ENCODE measurements at places on chromosomes 7 and 10. TPM values are rescaled to one million over a fixed set of nuclear protein-coding genes. Genes with fewer than 3 reads are reported as not detected.
A peak's percentile ranks its signal among the peaks of the same experiment; 100 is the strongest.

ACTA2 gene
- 83.4 TPM for total RNA-seq

PRSS37 gene
- not detected for total RNA-seq

GDF2 gene
- not detected for total RNA-seq

PRKG1 gene
- total RNA-seq, result 2.3 TPM

PURB gene
- 20.7 TPM for total RNA-seq

UTF1 gene
- not detected for total RNA-seq

MACC1 gene
- total RNA-seq, result 198 TPM

DNA sequence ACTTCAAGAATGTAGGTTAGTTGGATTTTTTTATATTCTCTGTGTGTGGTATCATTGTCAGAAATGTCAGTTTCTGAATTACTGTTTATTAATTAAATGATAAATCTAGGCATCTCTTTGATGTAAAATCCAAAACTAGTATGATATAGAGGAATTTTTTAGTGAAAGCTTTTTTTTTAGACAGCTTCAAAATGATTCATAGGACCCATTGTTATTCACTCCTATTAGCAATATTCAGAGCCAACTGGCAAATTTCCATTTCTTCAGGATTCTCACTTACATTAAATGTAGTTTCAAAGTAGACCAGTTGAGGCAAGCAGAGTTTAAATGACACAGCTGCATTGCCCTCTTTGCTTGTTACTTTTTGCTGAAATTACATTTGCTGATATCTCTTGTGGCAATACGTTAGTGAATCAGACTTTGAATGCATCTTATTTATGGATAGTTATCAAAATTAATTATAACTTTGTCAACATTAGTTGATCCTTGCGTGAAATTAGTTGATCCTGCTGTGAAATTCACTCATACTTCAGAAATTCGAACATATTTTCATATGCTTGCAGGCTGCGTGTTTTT lies 20.3 kb downstream of the ZNF277 start:
- no peak for DNase-seq

DNA sequence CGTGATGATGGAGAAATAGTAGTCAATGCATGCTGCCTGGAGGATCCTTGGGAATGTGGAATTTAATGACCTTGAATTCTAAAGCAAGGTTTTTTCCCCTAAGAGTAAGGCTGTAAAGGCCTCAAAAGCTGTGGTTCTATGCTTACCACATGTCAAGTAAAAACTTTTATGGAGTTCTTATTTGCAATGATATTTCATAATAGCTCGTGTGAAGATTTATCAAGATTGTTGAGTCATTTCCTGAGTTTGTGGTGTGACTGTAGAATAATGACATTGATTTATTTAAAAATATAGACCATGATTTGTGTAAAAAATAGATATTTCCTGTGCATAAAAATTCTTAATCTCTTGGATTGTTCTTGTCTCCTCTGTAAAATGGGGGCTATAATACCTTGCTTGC lies 67.5 kb upstream of the SORCS1 start:
- no peak for DNase-seq

DNA sequence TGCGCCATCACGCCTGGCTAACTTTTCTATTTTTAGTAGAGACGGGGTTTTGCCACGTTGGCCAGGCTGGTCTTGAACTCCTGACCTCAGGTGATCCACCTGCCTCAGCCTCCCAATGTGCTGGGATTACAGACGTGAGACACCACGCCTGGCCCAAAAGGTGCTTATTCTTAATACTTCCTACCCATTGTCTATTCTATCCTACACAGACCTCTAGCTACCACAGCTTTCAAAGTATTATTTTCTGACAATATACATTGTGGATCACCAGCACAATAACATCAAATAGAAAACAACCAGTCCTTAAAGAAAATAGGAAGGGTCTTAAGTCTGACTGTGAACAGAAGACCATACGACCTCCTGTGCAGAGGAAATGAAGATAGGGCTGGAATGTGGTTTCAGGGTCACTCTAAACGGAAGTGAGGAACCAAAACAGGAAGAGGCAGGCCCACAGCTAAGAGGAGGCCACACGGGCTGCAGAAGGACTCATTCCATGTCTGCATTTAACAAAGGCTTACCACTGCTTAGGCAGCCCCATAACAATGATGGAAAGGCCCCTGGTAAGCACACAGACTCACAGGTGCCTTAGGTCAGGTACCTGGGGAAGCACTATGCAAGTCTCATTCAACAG lies 115.2 kb downstream of the ZFAND4 start:
- DNase-seq, result no peak

- DNase-seq, result no peak
These were observed 23.5 kb downstream of the IMPDH1 start for GRCh38 chr7:128385988-128386925.

GRCh38 chr7:71019706-71020105 lies 112.2 kb upstream of the GALNT17 start:
- DNase-seq, result no peak

DNA sequence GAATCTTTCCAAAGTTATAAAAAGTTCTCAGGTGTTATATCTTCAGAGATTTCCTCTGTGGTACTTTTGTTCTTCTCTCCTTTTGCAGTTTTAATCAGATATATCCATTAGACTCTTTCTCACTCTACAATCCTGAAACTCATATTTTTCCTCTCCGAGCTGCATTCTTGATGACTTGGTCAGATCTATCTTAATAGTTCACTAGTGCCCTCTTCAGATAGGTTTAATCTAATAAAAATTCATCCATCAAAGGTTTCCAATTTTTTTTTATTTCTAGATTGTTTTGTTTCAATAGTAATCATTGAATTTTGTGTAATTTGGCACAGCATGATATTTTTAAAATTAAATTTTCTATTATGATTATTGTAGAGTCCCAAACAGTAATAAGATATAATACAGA lies 21.8 kb upstream of the DGKB start:
- no peak for DNase-seq

DNA sequence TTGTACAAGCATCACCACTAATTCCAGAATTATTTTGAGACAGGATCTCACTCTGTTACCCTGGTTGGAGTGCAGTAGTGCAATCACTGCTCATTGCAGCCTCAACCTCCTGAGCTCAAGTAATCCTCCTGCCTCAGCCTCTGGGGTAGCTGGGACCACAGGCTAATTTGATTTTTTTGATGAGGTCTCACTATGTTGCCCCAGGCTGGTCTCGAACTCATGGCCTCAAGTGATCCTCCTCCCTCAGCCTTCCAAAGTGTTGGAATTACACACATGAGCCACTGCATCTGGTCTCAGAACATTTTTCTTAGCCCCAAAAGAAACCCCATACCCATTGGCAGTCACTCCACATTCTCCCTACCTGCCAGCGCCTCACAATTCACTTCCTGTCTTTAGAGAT lies 3.5 kb upstream of the WBP1L start:
- DNase-seq, result no peak

DNA sequence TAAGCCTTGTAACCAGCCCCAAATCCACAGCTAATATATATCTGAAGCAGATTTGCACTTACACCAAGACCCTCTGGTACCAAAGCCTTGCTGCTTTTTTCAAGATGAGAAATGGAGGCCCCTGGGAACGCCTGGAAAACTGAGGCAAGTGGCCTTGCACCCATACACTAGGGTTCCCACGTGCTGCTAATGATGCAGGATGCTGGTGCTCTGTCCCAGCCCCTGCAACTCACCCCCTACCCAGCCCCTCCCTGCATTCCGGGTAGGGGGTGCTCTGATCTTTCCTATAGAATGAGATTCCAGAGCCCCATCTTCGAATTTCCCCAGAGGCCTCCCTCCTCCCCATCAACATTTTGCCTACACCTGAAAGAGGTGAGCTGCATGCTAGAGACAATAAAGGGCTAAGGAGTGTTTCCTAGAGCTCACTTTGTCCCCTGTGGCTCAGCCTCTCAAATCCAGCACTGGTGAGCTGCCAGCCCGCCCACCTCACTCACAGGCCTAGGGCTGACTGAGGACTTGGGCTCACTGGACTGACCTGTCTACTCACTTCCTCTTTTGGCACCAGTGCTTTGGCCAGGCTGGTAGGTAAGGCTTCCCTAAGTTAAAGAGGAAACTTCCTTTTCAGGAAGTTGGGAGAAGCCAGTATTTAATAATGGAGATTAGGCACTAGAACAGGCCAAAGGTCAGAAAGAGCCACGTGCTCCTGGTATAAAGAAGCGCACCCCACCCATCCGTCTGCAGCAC lies 9.8 kb downstream of the RBP4 start:
- no peak for DNase-seq

- peak; percentile 43 for DNase-seq
These were observed 51.8 kb downstream of the TCF7L2 start for GRCh38 chr10:113001599-113002448.

DNA sequence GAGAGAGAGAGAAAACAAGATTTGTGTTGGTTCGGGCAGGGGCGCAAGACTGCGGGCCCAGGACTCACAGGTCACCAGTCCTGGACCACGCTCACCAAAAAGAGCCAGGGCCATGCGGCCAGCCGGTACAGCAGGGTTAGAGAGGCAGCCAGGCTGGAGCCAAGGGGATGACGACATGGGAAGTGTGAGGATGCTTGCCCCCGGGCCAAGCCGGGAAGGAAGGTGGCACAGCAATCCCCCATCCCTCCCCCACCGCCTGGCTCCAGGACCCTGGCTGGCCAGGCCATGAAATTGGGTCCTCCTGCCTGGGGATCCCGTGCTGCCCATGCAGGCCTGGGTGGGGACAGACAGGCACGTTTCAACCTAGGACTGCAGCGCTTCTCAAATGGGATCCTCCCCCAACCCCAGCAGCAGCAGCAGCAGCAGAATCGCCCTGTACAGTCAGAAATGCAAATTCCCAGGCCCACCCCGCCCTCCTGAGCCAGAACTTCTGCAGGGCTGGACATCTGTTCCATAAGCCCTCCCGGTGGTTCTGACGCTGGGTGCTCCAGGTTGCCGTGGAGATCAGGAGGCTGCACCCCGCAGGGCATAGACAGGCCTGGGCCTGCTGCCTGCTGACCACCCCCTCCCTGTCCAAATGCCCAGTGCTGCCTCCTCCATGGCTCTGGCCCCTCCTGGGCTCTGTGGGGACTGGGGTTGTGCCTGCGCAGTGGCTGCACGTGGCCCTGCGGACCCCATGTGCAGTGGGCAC lies 35.0 kb downstream of the YKT6 start:
- DNase-seq, result no peak

- no peak for DNase-seq
These were observed 110.6 kb downstream of the ACTR3B start for GRCh38 chr7:152870106-152870693.

DNA sequence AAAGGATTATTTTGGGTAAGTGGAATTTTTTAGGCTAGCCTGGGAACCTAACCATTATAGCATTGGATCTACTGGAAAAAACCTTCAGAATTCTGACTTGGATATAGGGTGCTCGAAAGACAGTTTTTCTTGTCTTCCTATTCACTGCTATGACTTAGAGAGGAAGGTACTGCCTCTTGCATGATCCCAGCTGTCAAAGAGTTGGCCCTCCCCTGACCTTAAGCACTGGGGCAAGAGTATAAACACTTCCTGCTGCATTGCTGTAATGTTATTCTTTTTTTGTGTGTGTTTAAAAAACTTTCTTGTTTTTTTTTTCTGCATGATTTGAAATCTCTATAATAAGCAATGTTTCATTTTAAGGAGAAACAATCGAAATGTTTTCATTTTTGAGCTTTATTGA lies 113.0 kb downstream of the LRMDA start:
- DNase-seq, result peak; percentile 20

- no peak for DNase-seq
These were observed 42.5 kb downstream of the MRC1 start for GRCh38 chr10:17851611-17852010.

GRCh38 chr7:27665531-27665930 lies 2.8 kb upstream of the HIBADH start:
- no peak for DNase-seq

DNA sequence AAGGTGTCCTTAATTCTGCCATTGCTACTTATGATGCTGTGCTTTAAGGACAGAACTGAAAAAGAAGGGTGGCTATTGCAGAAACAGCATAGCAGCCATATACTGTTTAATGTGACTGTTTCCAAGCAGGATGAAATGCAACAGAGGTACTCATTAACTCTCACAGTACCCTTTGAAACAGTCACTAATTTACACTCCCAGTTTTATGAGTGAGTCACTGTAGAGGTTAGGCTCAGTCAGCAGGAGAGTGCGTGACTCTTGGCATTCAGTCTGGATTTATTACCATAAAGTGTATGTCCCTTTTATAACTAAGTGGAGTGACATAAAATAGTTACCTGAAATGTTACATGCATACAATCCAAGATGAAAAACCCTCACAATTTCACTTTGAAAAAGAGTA lies 27.7 kb downstream of the ALDH18A1 start:
- DNase-seq, result peak; percentile 97

DNA sequence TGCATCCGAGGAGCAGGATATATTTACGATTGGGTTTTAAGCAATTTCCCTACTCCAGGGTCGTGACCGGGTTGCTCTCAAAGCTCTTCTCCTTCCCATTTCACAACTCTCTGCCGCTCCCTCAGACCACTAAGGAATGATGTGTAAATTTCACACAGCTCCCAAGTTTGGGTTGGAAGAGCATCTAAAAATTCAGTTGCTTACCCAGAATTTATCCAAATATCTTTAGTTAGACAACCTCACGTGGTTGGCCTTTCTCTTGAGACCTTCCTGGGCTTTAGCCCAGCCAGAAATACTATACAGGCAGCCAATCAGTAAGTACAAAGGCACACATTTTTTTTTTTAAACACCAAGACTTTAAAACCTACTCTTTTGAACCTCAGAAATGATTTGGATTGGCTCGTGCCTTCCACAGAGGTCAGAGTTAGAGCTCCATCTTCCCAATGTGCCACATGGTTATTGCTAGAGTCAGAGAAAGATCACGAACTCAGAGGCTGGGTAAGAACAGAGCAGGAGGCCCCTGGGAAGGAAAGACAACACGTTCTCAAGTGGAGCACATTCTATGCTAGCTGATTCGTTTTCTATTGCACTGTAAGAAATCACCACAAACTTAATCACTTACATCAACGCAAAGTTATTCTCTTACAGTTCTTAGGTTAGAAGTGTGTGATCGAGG lies 335.4 kb upstream of the MGMT start:
- no peak for DNase-seq

DNA sequence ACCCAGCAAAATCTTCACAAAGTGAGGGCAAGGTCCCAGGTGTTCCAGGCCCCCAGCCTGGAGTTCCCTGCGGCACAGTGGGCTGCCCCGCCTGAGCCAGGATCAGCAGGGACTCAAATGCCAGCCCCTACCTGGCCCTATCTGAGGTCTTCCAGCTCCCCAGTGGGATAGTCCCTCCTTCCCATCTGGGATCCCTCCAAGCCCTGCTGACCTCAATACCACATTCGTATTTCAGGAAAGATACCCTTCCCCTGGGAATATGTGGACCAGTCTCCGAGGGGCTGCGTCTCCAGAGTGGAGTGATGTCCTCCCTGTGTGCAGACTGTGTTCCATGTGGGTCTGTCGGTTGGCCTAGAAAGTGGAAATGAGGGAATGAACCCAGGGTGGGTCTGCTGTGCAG lies 40.9 kb downstream of the ELFN1 start:
- DNase-seq, result no peak

DNA sequence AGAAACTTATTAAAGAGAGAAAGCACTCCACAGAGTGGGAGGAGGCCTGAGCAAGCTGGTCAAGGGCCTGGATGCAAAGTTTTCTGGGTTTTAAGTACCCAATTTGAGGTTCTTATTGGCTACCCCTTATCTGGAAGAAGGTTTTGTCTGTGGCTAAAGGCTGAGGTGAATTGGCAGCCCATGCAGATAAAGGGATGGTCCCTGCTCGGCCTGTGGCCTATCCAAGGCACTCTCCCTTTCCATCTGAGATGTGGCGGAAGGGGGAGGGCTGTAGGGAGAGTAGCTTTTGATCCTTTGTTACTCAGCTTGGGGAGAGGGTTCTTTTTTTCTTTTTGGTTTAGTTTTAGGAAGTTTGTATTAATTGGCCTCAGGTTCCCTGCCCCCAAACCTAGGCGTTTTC lies 465.1 kb downstream of the ATRNL1 start:
- DNase-seq, result no peak

- DNase-seq, result no peak
These were observed 41.4 kb downstream of the VAX1 start for GRCh38 chr10:117096599-117097201.
